ENCODE measurements at places on chromosomes 13 and 19. TPM values are rescaled to one million over a fixed set of nuclear protein-coding genes. Genes with fewer than 3 reads are reported as not detected.

DLEU7 gene
- total RNA-seq: not detected

HCST gene
- 2.0 TPM for total RNA-seq

HCN2 gene
- 0.26 TPM for total RNA-seq

ZNF699 gene
- 12.3 TPM for total RNA-seq

RFPL4A gene
- total RNA-seq: not detected

CGB8 gene
- total RNA-seq: not detected

ARHGEF1 gene
- total RNA-seq: 21.6 TPM

SIGLEC12 gene
- not detected for total RNA-seq

TPP2 gene
- 60.3 TPM for total RNA-seq
